NCI-H748 treated with DMSO at 0.1 percent for 48 hours (cell line): ENCODE measurements at places on chromosomes 16 and 17.

DNA sequence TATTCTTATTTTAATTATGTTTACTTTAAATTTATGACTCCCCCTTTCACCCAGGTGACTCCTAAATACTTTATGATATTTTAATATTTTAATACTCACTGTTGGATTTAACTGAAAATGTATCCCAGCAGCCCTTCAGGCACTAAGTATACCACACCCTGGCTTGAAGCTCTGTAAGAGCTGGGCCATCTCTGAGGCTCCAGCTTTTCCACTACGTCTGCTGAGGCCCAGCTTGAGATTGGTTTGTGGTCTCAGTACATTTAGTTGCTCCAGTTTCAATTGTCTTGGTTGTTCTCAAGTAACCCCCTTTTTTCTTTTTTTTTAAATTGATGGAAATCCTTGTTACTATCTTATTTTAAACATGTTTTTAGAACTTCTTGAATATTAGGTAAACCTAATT is 27.0 kb upstream of the CAPNS2 start:
- DNase-seq: no peak

- no peak for DNase-seq
Observed at GRCh38 chr16:85479972-85480726, 133.0 kb upstream of the GSE1 start.

DNA sequence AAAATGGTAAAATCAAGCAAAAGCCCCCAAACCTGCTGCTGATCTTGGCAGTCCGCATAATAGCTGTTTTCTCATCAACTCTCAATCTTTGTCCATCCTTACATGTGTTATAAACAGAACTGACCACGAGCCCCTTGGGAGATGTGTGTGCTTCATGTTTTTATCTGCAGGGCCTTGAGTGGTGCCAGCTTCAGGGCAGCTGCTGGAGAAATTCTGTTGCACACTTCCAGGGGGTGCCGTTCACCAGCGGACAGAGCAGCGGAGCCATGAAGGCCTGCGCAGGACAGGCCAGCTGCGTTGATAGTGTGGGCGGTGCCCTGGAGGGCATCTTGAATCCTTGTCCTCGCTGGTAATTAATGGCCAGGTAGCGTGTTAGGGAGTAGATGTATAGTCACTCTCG is 20.1 kb downstream of the MPRIP start:
- no peak for DNase-seq

GRCh38 chr17:77480199-77480508 is 339.4 kb downstream of the SEC14L1 start:
- DNase-seq: no peak

- DNase-seq: no peak
Observed at GRCh38 chr17:19408346-19408710, 2.7 kb upstream of the RNF112 start.

- no peak for DNase-seq
Observed at GRCh38 chr17:20092261-20092867, 83.2 kb downstream of the SPECC1 start.

GRCh38 chr17:75457047-75457654 is 716 bp downstream of the TMEM94 start:
- DNase-seq: peak; percentile 11

GRCh38 chr17:28926786-28927185 is 23.9 kb upstream of the DHRS13 start:
- no peak for DNase-seq
